Stimulated activated CD8-positive, alpha-beta memory T cell treated with anti-CD3 and anti-CD28 coated beads, Interleukin-4, amount 100 ng/mL, for 4 hours (primary cell): ENCODE measurements at places on chromosomes 4 and X.

DNA sequence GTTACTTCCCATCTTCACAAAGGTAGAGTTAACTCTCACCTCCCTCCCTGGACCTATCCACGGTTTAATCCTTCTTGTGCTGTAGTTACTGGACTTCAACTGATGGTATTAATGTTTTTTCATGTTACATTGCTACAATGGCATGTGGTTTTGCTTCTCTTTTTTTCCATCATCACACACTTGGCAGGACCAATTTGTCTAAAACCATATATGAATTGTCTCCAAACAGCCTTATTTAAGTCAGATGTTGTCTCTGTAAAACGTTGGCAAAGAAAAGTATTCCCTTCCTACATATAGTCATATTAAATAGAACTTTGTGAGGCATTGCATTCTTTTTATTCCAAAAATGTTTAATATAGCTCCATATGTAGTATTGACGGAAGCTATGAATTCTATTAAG is 15.5 kb downstream of the PRRG1 start:
- DNase-seq: no peak

DNA sequence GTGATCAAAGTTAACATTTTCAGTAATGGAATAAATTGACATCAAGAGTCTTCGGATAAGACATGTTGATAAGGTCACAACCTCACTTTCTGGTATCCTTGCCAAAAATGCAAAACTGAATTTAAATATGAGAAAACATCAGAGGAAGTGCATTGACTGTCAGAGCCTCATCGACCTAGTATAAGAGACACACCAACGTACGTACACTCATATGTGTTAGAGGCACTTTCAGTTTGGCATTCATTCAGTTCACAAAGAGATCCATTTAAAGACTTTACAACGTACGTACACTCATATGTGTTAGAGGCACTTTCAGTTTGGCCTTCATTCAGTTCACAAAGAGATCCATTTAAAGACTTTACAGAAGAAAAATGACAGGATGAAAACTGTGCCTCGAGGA is 280.3 kb downstream of the INPP4B start:
- DNase-seq: no peak

DNA sequence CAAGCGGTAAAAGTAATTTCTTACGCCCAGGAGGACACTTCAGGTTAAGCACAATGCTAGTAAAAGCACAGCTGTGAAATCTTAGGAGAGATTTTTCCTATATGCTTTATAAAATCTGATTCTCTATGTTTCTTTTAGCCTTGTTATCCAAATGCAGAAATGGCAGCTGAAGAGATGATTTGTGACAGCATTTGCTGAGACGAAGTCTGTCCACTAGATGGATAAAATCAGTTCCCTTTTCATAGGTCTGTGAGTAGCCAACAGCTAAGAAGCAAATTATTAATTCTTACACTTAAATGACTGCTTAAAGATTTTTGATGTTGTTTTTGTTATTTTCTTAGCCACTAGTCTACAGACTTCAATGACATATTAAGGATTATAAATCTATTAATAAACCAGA is 5.3 kb downstream of the GPM6A start:
- no peak for DNase-seq

DNA sequence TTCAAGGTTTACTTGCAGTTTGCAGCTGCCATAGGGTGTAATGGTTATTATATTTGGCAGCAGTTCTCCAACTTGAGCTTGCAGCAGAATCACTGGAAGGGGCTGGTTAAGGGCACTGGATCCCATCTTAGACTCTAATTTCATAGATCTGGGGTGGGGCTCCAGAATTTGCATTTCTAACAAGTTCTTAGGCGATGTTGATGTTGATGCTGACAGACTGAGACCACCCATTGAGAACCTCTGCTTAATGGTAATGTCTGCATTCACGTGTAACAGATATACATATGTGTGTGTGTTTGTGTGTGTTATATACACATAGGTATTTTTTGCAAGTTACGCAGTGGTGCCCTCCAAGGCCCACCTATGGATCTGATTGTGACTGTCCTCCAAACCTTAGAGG is 13.8 kb downstream of the TENM3 start:
- no peak for DNase-seq

GRCh38 chr4:55411621-55412020 is 15.9 kb downstream of the TMEM165 start:
- DNase-seq: no peak

DNA sequence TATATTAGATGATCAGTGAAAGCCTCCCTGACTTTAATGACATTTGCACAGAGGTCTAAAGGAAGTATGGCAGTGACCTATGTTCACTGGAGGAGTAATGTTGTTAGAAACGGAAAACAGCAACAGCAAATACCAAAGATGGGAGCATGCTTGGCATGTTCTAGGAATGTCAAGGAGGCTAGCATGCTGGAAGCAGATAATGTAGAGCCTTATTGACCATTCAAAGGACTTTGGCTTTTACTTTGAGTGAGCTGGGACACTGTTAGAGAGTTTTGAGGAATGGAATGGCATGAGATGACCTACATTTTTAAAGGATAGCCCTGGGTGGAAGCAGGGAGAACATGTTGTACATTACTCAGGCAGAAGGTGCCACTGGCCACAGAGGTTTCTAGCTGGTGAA is 6.0 kb downstream of the RPA4 start:
- DNase-seq: no peak

- DNase-seq: no peak
Measured at GRCh38 chr4:3512719-3513118, 19.5 kb downstream of the LRPAP1 start.

GRCh38 chr4:107036584-107037198 is 578 bp upstream of the DKK2 start:
- DNase-seq: no peak

- DNase-seq: no peak
Measured at GRCh38 chrX:21382715-21383114, 8.5 kb downstream of the CNKSR2 start.

DNA sequence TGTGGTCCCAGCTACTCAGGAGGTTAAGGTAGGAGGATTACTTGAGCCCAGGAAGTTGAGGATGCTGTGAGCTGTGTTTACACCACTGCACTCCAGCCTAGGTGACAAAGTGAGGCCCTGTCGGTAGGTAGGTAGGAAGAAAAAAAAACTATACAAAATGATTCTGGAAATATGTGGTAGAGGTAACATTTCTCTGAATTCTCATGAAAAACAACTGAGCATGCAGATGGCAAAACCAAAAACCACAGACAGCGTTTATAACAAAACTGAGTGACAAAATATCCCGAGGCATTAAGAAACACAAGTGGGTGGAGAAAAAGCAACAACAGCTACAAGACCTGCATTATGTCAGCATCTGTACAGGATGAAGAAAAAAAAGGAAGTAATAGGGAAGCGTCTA is 211.7 kb downstream of the DLG3 start:
- no peak for DNase-seq

GRCh38 chrX:152733261-152733975 is at the start of the genes CSAG1 and MAGEA12:
CSAG1 (minus strand) TSS chrX:152733721; CDS start chrX:152732460, 1,261 bp downstream.
MAGEA12 (plus strand) TSS chrX:152733757; CDS start chrX:152736162, 2,405 bp downstream.
- DNase-seq: no peak

DNA sequence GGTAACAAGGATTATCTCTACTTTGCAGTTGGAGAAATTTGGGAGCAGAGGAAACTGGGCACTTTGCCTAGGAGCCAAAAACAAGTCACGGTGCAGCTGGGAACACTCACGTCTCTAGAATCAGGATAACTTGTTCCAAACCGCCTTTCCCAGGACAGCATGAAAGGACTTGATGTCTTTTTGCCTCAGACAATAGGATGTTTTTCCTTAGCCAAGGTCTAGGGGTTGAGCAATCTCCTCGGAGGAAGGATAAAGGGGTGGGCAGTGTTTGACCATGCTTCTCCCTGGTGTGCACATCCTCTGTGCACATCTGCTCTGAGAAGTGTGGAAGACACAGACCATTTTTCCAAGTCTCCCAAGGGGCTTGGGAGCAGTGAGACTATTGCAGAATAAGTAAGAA is 1.7 kb upstream of the SPARCL1 start:
- DNase-seq: no peak
